Activated CD8-positive, alpha-beta memory T cell treated with anti-CD3 and anti-CD28 coated beads, Interleukin-2, amount 50 U/mL, for 4 hours (primary cell): ENCODE measurements at places on chromosomes 16 and 17.

- no peak for DNase-seq
Observed at GRCh38 chr17:14061666-14062560, 7.4 kb upstream of the COX10 start.

- DNase-seq: no peak
Observed at GRCh38 chr17:2542456-2542855, 30.8 kb upstream of the METTL16 start.

DNA sequence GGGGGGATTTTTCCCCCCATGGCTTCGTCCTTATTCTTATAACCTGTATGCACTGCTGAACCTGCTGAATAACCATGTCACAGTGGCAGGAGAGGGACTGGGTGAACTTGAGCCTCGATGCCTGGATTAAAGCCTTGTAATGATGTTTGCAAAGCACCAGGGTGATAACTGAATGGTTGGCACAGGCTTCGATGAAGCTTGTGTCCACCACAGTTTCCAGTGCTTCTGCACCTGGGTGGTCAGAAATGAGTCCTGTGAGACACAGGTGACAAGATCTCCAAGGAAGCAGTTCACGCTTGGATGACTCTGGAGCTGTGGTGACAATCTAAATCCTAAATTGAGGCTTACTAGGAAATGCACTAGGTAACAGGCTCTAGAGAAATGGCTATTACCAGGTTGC, 729.3 kb downstream of the MAF start:
- DNase-seq: no peak

GRCh38 chr17:76189247-76189646, 48.2 kb upstream of the FOXJ1 start:
- no peak for DNase-seq

- no peak for DNase-seq
Observed at GRCh38 chr17:70318051-70318450, 148.7 kb downstream of the KCNJ2 start.

GRCh38 chr16:83345846-83346640, 461.7 kb upstream of the HSBP1 start:
- no peak for DNase-seq

DNA sequence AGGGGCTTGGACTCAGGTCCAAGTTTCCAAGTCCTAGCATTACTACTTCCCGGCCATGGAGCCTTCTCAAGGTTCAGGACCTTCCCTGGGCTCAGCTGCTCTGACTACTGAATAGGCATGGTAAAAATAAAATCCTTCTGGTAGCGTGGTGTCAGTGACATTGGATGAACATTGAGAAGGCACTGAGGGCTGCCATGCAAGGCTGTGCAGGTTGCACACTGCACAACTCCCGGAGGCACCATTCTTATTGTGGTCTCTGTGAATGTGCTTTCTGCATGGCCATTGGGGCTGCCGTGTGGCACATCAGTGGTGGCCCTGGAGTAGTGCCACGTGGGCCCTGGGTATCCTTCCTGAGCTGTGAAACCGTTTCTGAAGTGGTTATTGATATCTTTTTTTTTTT, 250.2 kb upstream of the CIBAR2 start:
- no peak for DNase-seq

DNA sequence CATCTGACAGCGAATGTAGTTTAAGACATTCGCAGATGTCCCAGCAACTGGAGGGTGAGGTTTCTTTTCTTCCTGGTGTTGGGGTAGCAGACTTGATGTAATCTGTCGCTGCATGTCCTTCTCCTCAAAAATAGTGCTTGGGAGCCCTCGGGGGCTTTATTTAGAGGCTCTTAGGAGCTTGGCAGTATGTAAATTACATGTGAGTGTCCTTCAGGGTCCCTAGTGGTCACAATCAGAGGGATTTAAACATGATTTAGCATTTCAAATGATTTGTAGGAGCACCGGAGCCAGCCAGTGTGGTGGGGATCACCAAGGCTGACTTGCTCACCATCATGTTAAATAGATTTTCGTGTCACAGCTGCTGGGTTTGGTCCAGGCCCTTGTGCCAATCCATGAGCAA, 8.8 kb upstream of the SALL1 start:
- no peak for DNase-seq

DNA sequence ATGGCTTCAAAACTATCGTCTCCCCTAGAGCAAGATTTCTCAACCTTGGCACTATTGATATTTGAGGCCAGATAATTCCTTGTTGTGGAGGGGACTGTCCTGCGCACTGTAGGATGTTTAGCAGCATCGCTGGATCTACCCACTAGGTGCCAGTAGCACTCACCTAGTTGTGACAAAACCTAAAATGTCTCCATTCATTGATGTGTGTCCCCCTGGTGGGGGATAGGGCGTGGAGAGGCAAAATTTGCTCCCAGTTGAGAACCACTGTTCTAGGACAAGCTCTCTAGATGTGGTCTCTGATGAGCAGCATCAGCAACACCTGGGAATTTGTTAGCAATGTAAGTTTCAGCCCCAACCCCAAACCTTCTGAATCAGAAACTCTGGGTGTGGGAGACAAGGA, 259.0 kb downstream of the XYLT1 start:
- DNase-seq: peak; percentile 32

- DNase-seq: no peak
Observed at GRCh38 chr16:29744541-29745101, 1.2 kb downstream of the C16orf54 start.

DNA sequence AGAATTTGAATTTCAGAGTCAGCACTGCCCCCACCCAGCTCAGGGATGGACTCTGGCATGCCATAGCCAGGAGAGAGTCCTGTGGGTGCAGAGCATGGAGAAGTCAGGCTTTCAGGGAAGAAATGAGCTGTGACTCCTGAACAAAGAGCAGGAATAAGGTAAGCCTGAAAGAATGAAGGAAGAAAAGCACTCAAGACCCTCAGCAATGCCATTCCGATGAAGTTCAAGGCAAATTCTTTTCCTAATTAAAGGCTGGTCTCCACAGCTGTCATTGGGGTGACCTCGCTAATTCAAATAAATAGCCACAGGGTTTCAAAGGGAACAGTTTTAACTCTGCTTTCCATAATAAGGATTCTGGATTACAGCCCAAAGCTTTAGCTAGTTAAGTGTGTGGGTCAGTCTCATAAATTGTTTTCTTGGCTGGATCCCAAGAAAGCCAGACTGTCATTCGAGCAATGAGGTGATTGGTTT, 31.7 kb downstream of the TOM1L2 start:
- no peak for DNase-seq

- DNase-seq: no peak
Observed at GRCh38 chr17:74019271-74019670, 184.2 kb upstream of the RPL38 start.

DNA sequence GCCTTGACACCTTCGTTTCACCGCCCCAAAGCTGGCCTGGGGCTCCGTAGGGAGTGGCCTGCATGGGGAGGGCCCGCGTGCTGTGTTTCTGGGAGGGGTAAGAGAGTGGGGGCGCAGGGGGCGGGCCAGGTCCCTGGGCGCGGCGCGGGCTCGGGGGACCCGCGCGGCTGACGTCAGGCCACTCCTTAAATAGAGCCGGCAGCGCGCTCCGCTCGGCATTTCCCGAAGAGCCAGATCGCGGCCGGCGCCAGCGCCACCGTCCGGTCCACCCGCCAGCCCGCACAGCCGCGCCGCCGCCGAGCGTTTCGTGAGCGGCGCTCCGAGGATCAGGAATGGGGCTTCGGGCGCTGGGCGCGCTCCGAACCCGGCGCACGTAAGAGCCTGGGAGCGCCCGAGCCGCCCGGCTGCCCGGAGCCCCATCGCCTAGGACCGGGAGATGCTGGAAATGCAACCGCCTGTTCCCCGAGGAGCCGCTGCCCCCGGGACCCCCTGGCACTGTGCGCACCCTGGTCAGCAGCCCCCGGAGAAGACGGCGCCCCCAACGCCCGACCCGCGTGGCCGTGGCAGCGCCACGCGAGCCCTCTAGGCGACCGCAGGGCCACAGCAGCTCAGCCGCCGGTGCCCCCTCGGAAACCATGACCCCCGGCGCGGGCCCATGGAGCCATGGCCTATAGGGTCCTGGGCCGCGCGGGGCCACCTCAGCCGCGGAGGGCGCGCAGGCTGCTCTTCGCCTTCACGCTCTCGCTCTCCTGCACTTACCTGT, at the start of gene HS3ST2:
Gene HS3ST2 (plus strand): TSS at position 215 of the 763 bp plus-strand sequence. CDS start 449 bp downstream, at position 664.
- no peak for DNase-seq

DNA sequence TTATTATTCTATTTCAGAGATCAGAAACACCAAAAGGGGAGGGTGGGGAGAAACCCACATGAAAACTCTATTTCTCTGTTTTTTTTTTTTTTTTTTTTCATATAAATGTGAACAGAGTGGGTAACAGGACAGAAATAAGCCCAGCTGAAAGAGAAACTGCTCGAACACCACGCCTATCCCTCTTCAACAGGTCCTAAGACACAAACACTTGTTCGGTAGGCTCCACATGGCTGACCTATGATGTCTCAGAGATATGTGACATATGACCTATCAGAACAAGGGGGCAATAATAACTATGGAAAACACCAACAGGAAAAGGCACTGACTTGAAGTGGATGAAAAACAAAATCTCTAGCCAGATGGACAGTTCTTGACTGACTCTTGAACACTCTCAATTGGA, 44.8 kb downstream of the PARN start:
- DNase-seq: no peak

GRCh38 chr16:12500771-12501170, 302.9 kb downstream of the CPPED1 start:
- DNase-seq: no peak

DNA sequence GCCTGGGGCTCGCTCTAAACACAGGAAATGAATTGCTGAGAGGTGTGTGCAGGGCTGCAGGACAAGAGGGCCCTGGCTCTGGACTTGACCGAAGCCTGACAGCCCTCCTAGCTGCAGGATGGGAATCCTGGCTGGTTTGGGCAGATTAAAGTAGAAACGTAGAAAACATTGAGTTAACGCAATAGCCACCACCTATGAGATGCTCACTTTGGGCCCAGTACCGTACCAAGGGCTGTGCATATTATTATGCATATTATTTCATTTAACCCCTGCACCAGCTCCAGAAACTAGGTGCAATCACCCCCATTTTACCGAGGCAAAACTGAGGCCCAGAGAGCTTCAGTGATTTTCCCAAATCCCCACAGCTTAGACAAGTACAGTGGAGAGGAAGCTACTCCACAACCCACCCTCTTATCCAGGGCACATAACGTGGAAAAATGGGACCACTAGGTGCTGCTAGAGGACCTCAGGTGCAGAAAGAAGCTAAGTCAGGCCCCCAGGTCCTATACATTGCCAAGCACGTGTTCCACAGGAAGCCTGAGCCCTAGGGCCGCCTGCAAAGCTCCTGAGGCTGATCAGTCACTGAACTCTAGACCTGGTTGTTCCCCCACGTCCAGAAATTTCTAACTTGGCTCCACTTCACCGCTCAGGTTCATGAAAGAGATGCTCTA, 79.2 kb downstream of the MYH11 start:
- no peak for DNase-seq

DNA sequence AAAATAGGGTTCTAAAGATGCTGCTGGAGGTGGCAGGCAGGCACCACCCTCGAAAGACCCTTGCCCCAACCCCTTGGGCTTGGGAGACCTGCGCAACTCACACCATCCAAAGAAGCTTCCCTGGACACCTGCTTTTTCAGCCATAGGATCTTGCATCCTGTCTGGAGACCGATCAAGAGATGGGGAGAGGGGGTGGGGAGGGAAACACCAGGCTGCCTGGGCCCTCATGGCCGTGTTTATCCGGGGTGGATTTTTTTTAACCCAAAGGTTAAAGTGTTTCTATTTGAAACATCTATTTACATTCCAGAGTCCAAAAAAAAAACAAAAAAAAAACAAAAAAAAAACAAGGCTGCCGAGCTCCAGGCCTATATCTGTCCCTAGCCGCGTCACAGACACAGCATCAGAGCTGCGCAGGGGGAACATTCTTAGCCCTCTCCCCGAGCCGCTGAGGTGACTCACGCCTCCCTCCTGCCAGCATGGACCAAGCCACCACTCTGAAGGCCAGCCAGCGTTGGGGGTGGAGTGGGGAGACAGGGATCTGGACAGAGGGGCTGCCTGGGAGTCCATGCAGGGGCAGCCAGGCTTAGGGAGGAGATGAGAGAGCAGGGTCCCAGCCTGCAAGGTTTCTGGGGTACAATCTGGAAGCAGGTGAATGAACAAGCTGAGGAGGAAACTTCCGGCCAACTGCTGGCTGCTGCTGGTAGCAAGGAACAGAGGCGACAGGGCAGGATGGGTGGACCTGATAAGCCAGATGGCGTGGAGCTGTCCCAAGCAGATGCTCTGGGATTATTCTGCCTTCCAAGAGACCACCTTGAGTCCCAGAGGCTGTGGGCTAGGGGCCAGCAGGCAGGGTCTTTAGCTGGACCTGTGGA, 14.8 kb downstream of the HDAC5 start:
- no peak for DNase-seq

DNA sequence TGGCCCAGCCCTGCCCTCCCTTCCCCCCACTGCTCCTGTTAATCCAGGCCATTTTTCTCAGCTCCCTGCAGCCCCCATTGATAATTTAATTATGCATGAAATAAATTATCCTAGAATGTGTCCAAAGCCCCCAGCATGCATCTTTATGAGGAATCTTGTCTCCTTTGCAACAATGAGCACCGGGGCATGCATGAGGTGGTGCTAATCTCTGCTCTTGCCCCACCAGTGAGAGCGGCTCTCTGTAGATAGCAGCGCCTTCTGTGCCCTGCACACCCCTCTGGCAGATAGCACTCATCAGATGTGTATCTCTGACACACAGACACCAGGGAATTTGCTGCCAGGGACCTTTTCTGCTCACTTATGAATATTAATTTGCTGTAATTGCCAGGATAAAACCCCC, 140.2 kb upstream of the CDC42EP4 start:
- no peak for DNase-seq

DNA sequence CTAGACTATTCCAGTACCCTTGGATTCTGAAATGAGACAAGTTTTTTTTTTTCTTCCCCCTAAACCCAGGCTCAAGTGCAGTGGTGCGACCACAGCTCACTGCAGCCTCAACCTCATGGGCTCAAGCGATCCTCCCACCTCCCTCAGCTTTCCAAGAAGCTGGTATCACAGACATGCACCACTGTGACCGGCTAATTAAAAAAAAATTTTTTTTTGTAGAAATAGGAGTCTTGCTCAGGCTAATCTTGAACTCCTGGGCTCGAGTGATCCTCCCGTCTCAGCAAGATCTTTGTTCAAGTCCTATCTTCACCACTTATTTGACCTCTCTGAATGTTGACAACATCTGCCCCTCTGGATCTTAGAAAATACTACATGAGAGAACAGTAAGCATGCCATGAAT, 26.6 kb upstream of the CORO6 start:
- DNase-seq: no peak

DNA sequence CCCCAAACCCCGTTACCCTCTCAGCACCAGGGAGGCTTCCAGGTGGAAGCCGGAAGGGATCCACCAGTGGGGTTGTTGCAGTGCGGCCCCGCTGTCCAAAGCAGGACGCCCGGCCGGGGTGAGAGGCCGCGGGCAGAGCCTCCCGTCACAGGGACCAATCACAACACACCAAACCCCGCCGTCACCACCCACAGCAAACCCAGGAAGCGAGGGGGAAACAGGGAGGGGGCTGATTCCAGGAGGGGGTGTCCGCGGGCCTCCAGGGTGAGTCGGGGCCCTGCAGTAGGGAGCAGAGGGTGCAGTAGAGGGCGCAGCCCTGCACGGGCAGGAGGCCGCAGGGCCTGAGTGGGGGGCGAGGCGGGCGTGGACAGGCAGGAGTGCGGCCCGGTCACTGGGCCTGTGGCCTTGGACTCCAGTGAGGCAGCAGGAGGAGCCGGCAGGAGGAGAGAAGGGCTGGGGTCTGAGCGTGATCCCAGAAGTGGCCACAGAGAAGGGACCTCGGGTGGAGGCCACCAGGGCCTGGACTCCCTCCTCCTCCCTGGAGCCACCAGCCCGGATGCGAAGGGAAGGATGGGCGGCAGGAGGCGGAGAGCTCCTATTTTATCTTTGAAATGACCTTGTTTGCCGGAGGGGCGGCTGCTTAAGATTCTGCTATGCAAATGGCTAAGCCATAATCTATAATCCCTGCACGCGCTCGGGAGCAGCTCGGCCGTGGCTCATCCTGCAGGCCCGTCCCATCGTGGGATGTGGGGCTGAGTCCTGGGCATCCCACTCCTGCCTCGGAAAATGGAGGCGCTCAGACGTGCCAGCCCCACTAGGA, 41.5 kb downstream of the ZFPM1 start:
- no peak for DNase-seq
